Activated T-cell treated with anti-CD3 and anti-CD28 coated beads, Interleukin-2, amount 50 U/mL, for 48 hours (primary cell): ENCODE measurements at places on chromosomes 1 and 21.

GRCh38 chr21:19236209-19236608 lies 832.6 kb upstream of the TMPRSS15 start:
- no peak for DNase-seq

GRCh38 chr1:56447823-56448222 lies 131.5 kb downstream of the PLPP3 start:
- no peak for DNase-seq

GRCh38 chr1:8095584-8095983 lies 69.5 kb upstream of the ERRFI1 start:
- no peak for DNase-seq

GRCh38 chr1:234437423-234438171 lies 41.4 kb downstream of the TARBP1 start:
- DNase-seq: no peak

DNA sequence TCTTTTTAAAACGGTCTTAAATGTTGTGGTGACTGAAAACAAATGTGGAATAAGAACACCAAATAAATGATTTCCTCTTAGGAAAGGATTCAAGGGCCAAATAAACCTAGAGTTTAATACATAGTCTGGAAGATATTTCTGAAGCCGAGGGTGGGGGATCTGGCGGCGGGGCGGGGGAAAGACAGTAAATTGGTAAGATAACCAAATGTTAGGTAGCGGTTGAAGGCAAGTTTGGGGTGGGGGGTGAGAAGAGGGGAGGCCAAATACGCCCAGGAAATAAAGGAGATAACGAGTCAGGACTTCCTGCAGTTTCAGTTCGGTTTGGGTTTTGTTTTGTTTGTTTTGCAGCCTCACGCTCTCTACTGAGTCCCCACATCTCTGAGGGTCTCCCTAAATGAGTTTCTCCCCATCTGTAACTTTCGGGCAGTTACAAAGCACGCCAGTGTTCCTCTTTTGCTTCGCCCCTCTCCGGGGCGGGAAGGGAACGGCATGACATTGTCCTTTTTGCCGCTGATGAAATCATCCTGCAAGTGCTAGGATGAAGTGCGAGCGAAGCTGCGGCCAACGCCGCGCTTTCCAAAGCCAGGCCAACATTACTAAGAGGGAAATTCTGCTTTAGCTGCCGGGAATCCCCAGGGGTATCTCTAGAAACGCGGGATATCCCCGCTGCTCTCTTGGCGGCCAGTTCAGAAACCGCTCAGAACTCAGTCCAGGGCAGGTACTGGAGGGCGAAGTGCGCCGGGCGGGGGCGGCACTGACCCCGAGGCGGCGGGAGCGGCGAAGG lies 844 bp downstream of the NIBAN1 start:
- peak; percentile 79 for DNase-seq

- no peak for DNase-seq
Observed at GRCh38 chr1:85940656-85941306, 215.8 kb downstream of the COL24A1 start.

DNA sequence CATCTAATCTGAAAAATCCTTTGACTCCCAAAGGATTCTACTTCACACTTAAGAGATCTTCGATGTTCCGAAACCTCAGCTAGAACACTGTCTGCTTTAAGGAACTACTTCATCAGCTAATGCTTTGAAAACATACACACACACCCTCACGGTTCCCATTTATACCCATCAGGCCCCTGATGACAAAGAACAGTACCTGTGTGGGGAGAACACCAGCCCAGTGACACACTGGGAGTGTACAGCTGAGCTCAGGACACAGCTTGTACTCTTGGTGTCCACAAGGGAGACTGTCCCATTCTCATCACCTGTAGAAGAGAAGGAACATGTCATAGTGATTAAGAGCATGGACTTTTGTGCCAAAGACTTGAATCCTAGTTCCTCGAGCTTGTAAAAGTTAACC lies 6.6 kb downstream of the WDR77 start:
- DNase-seq: peak; percentile 32

DNA sequence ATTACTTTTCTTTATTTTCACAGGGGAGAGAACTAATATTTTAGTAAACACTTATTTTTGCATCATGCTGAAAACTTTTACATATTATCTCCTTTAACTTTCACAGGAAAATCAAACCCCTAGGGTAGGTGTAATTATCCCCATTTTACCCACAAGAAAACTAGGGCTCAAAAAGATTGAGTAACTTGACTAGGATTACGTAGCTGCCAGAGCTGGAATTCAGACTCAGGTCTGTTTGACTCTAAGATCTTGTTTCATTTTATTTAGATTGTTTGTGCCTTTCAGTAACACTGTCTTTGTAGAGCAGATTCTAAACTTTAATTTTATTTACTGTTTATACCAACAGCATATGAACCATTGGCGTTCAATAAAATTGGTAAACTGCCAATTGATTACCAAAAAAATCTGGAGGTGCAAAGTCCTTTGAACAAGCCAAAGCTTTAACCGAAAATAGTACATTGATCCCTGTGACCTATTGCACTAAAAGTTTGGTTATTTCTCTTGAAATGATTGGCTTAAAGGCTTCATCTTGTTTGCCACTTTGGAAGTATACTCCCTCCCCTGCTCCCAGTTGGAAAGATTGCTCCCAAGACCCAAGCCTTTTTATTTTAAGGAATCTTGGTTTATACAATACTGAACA lies 71.0 kb upstream of the WDR26 start:
- DNase-seq: no peak

DNA sequence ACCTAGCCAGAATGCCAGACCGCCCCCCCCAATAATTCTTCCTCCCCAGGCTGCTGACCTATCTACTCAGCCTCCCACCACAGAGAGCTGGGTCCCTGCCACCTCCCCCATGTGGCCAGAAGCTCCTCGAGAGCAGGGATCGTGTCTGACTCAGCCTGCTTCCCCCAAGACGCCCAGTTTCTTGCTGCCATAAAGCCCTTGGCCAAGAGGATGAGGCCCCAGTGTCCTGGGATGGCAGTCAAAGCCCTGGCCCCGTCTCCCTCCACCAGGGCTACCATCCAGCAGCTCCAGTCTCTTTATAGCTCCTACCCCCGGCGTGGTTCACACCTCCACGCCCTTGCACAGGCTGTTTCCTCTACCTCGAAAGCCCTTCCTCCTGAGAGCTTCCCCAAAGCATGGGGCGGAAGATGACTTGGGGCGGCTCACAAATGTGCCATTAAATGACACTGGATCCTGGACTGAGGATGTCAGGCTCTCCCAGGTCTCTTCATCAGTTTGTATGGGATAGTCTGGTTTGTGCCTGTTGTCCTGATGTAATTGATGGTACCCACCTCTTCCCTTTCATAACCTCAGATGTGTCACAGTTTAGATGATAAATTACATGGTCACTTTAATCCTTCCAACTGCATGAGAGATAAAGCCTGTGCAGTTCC lies 13.2 kb downstream of the ADGRB2 start:
- peak; percentile 37 for DNase-seq

DNA sequence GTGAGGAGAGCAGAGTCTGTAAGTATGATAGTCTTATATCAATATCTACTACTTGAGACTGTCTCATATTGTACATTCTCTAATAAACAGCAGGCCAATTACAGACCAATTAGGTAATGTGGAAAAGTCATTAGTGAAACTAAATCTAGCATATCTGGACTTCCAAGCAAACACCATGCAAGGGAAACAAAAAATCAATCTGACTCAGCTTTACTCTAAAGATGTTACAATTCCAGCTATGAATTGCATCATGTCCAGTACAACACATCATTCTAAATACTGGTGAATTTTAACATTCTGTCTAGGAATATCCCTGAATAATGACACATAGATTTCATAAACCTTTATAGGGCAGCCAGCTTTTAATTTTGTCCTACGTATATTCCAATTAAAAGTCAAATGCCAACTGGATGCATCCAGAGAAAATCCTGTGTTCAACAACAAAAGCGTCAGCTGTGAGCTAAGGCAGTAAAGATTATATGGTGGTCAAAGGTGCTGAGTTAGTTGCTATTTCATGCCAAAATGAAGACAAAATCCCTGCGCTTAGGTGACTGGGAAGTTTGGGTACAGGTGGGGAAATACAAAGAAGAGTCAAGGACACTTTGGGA lies 159.3 kb downstream of the TTLL7 start:
- no peak for DNase-seq

DNA sequence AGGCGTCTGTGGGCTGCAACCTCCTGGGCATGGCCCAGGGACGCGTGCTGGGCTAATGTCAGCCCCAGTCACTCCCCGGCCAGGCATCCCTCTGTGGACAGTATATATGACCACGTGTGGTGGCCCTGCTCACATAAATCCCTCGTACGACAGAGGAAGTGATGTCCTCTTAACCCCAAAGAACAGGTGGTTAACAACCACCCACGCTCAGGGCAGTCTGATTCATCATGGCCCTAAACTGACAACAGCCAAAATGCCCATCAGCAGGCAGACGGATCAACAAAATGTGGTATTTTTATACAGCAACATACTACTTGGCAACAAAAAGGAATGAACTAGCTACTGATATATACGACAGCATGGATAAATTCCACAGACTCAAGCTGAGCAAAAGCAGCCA lies 51.0 kb downstream of the ECE1 start:
- DNase-seq: no peak

- no peak for DNase-seq
Observed at GRCh38 chr1:3086272-3086974, 17.4 kb downstream of the PRDM16 start.

- DNase-seq: no peak
Observed at GRCh38 chr1:178046591-178047270, 47.2 kb upstream of the RASAL2 start.

GRCh38 chr1:234840253-234840652 lies 230.3 kb upstream of the IRF2BP2 start:
- DNase-seq: no peak

DNA sequence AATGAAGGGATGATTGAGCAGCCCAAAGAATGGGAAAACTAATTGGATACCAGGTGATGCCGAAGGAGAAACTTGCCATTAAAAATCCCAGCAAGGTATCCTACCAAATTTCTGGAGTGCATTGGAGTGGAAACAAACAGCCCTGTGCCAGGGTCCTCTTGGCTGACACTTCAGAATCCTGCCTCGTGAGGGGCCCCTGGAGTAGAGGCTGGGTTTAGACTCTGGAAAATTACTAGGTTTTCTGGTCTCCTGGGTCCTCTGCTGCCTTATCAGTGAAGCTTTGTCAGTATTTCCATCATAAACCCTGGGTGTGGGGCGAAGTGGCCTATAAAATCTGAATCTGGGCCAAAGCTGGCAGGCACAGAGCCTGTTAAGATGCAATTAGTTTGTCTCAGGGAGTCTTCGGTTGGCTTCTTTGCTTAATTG lies 289.2 kb upstream of the USP24 start:
- DNase-seq: no peak

DNA sequence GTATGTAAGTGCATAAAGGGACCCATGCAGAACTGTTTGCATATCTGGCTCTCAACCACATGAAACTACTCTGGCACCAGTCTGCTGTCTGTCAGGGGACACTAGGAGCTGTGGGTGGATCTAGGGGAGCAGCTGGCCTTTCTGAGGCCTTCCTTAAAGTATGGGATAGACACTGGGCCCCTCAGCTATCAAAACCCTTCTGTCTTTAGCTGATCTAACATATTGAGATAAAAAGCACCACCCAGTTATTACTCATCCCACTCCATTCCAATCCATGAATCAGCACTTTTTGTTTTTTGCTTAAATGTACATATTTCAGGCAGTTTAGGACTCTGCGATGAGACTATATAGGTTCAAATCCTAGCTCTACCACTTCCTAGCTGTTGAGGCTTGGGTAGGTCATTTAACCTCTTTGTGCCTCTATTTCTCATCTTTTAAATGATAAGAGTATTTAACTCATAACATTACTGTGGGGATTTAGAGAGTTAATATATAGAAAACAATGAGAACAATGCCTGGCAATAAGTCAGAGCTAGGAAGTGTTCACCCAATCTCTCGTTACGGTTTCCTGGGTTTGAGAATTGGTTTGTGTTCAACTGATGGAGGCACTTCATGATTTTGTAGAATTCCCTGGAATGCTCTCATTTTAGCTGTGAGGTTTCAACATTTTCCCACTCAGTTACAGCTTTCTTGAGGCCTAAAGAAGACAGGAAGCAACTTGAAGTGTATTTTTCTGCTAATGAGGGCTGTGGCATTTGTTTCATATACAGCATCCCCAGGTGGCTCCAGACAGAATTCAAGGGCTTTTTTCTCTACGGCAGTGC lies 68.9 kb downstream of the LRIG2 start:
- no peak for DNase-seq

DNA sequence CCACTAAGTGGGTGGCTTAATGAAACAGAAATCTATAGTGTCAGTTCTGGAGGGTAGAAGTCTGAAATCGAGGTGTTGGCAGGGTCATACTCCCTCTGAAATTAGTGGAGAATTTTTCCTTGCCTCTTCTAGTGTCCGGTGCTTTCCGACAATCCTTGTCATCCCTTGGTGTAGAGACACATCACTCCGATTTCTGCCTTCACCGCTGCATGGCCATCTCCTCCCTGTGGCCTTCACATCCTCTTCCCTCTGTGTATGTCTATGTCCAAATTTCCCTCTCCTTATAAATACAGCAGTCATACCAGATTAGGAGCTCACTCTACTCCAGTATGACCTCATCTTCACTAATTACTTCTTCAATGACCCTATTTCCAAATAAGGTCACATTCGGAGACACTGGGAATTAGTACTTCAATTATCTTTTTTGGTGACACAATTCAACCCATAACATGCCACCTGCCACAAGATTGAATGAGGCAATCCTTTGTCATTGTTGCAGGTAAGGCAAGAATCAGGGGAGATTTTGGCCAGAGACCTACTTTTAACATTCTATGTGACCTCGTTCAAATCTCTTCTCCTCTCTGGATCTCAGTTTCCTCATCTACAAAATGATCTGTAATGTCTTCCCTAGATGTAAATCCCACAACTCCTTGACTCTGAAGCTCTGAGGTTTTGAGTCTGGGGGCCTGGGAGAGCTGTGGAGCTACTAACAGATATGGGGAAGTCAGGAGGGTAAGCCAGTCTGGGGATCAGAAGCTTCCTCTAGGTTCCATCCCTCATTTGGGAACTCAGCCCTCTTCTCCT lies 16.1 kb downstream of the NAV1 start:
- no peak for DNase-seq
